ENCODE measurements at places on chromosomes 6 and 20. TPM values are rescaled to one million over a fixed set of nuclear protein-coding genes. Genes with fewer than 3 reads are reported as not detected.

Gene SRMS
- total RNA-seq = not detected

Gene TRIM31
- total RNA-seq = not detected

Gene OTOR
- total RNA-seq = not detected

Gene MEP1A
- 0.34 TPM for total RNA-seq

DNA sequence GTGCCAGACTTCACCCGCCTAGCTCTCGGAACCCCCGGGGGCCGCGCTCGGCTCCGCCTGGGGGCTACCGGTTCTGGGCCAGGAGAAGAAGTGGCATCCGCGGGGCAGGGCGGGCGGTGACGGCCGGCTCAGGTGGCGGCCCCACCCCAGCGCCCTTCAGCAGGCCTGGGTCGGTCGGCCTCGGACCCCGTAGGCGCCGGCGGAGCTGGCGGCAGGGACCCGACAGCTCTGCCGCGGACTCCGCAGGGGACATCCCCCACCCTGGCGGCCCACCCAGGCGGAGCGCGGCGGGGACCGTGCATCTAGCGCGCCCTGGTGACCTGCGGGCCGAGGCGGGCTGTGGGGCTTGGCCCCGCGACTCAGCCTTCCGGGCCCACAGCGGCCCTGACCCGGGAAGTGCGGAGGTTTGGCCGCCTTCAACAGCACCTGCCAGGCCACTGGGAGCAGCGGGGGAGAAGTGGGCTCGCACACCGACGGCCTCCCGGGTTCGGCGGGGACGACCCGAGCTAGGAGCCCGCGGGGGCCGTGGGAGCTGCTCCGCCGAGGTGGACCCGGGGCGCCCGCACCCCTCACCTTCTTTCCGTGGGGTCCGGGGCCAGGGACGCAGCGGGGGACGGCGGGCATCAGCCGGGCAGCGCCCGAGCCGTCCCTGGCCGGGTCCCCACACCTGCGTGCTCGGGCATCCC is 87.1 kb downstream of the TMEM242 start:
- H3K27me3 ChIP-seq = peaks cover 3% of the 10 kb centered on the region
- H3K4me3 ChIP-seq = peak overlapping the region; percentile 57
- H3K27ac ChIP-seq = peak overlapping the region; percentile 57

- H3K4me3 ChIP-seq = no peak overlapping the region
- no peaks in the 10 kb centered on the region for H3K4me1 ChIP-seq
- no peak for DNase-seq
- H3K27ac ChIP-seq = no peak overlapping the region
Measured at GRCh38 chr20:38245753-38246152, 14.8 kb downstream of the KIAA1755 start.

All from suprapubic skin (tissue), 4 donors.